ENCODE measurements at places on chromosomes 5 and 9. TPM values are rescaled to one million over a fixed set of nuclear protein-coding genes. Genes with fewer than 3 reads are reported as not detected.

DNA sequence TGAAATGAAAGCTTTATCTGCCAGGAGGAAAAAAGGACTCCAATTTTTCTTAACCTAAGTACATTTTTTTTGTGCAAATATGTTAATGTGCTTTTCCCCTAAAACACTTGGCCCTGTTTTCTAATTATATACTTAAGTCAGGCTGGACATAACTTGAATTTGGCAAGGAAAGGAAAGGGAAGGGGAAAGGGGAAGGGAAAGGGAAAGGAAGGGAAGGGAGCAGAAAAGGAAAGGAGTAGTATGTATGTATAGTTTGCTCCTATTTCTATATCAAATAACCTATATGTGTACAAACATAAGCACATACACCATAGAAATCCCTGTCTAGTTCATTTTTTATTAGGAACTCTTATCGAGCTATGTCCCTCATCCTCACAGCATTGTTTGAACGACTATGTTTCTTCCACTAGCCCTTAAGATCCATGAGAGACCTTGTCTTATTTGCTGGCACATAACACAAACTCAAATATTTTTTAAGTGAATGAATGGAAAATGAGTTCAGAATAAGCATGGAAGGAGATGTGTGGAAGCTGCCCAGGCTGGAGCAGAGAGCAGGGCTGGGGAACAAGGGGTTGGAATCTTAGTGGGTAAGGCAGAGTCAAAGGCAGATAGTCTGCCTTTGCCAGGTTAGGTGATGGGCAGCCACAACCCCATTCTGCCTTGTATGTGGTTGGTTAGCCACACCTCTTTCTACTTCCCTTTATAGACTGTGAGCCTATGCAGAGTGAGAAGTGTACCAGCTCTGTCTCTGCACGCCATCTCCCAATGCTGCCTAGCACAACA, 70.0 kb downstream of the KLHL3 start:
- no peaks in the 10 kb centered on the region for H3K27me3 ChIP-seq
- no peak overlapping the region for H3K27ac ChIP-seq
- H3K4me1 ChIP-seq = no peaks in the 10 kb centered on the region
- H3K36me3 ChIP-seq = no peaks in the 10 kb centered on the region
- no peak overlapping the region for H3K4me3 ChIP-seq

DNA sequence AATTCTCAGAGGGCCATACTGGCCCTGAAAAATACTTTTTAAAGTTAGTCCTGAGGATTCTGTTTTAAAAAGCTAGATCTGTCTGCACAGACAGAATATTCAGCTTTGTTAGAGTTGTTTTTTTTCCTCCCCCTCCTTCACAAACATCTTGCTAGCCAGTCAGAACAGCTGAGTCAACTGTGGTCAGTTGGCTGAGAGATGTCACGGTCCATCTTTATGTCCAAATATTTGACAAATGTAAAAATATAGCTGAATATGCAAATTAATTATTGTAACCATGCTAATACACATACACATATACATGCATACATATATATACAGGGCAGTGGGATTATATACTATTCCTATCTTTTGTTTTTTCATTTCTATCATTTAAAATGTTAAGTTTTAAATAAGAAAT, 33.9 kb downstream of the UNC13B start:
- peaks cover 4% of the 10 kb centered on the region for H3K27me3 ChIP-seq
- no peak overlapping the region for H3K4me3 ChIP-seq
- H3K27ac ChIP-seq = no peak overlapping the region
- H3K36me3 ChIP-seq = peaks cover 44% of the 10 kb centered on the region

GRCh38 chr5:9025942-9026341, 519.9 kb downstream of the SEMA5A start:
- no peaks in the 10 kb centered on the region for H3K27me3 ChIP-seq
- no peak overlapping the region for H3K27ac ChIP-seq
- no peak for DNase-seq
- H3K4me1 ChIP-seq = no peaks in the 10 kb centered on the region
- peaks cover 14% of the 10 kb centered on the region for H3K36me3 ChIP-seq

- H3K27me3 ChIP-seq = peaks cover 4% of the 10 kb centered on the region
- no peaks in the 10 kb centered on the region for H3K36me3 ChIP-seq
- H3K4me3 ChIP-seq = no peak overlapping the region
- H3K27ac ChIP-seq = no peak overlapping the region
- H3K4me1 ChIP-seq = peaks cover 5% of the 10 kb centered on the region
- peak; percentile 66 for DNase-seq
Observed at GRCh38 chr5:161544350-161544765, 2.2 kb downstream of the GABRB2 start.

DNA sequence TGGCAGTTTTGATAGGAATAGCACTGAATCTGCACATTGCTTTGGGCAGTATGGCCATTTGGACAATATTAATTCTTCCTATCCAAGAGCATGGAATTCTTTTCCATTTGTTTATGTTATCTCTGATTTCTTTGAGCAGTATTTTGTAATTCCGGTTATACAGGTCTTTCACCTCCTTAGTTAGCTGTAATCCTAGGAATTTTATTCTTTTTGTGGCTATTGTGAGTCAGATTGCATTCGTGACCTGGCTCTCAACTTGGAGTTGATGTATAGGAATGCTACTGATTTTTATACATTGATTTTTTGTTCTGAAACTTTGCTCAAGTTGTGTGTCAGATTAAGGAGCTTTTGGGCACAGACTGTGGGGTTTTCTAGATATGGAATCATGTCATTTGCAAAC, 24.0 kb downstream of the TMEM161B start:
- no peak overlapping the region for H3K27ac ChIP-seq
- no peak overlapping the region for H3K4me3 ChIP-seq
- H3K36me3 ChIP-seq = no peaks in the 10 kb centered on the region
- DNase-seq = no peak

- H3K4me3 ChIP-seq = no peak overlapping the region
- H3K36me3 ChIP-seq = peaks cover 9% of the 10 kb centered on the region
- no peaks in the 10 kb centered on the region for H3K4me1 ChIP-seq
- no peaks in the 10 kb centered on the region for H3K27me3 ChIP-seq
- no peak overlapping the region for H3K27ac ChIP-seq
Observed at GRCh38 chr9:2319421-2319820, 302.2 kb upstream of the VLDLR start.

- peaks cover 3% of the 10 kb centered on the region for H3K4me1 ChIP-seq
- no peak overlapping the region for H3K27ac ChIP-seq
- peaks cover 7% of the 10 kb centered on the region for H3K36me3 ChIP-seq
- H3K4me3 ChIP-seq = no peak overlapping the region
- no peaks in the 10 kb centered on the region for H3K27me3 ChIP-seq
- DNase-seq = no peak
Observed at GRCh38 chr5:104513640-104514072, 951.1 kb upstream of the NUDT12 start.

DNA sequence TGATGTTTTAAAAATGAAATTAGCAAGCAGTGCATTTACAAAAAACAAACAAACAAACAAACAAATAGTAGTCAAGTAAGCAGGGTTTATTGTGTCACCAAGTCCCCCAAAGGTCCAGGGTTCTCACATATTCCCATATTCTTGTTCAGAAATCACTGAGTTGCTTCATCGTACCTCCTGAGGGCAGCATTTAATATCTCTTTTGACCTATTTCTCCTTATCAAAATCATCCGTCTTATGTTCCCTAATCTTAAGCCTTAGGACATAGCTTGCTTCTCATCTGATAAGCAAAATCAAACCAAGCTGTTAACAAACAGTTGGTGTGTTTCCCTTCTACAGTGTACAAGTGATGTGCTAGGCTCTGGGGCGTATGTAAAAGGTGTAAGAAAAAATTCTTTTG, 109.5 kb upstream of the MAN2A1 start:
- H3K4me1 ChIP-seq = no peaks in the 10 kb centered on the region
- H3K4me3 ChIP-seq = no peak overlapping the region
- no peak overlapping the region for H3K27ac ChIP-seq
- H3K27me3 ChIP-seq = no peaks in the 10 kb centered on the region
- H3K36me3 ChIP-seq = peaks cover 5% of the 10 kb centered on the region

- peaks cover 5% of the 10 kb centered on the region for H3K27me3 ChIP-seq
- no peak overlapping the region for H3K27ac ChIP-seq
- no peaks in the 10 kb centered on the region for H3K36me3 ChIP-seq
- DNase-seq = no peak
- peaks cover 9% of the 10 kb centered on the region for H3K4me1 ChIP-seq
Observed at GRCh38 chr9:13934416-13934815, 379.5 kb downstream of the NFIB start.

DNA sequence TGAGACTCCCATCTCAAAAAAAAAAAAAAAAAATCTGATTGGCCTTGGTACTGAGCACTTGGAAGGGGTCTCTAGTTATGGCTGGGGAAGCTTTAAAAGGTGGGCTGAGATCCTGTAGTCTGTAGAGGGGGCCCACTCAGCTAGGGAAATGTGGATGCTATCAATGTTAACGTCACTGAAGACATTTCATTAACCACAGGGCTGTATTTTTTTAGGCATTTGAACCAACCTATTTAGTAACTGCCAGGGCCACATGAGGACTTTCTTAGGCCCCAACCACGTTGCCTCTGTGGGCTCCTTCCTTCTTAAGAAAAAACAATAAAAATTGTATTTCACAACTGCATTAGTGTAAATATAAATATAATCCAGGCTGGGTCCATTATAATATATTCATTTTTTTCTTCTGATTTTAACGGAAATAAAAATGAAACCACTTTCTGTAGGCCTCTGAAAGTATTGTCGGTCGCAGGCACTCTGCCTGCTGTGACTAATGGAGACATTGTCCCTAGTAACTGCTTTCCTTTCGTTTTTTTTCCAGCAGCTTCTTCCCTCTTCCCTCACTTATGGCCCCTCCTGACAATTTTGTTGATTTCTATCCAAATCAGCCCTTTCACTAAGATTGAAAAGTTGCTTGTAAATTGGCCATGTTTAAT, 71.6 kb downstream of the GCNT1 start:
- no peaks in the 10 kb centered on the region for H3K36me3 ChIP-seq
- no peak for DNase-seq
- no peaks in the 10 kb centered on the region for H3K27me3 ChIP-seq

GRCh38 chr9:27645161-27645840, 72.0 kb upstream of the C9orf72 start:
- peak overlapping the region; percentile 44 for H3K27ac ChIP-seq
- H3K36me3 ChIP-seq = peaks cover 6% of the 10 kb centered on the region
- no peak overlapping the region for H3K4me3 ChIP-seq
- H3K4me1 ChIP-seq = no peaks in the 10 kb centered on the region
- no peaks in the 10 kb centered on the region for H3K27me3 ChIP-seq

GRCh38 chr5:147927901-147928300, 21.6 kb upstream of the C5orf46 start:
- no peak overlapping the region for H3K4me3 ChIP-seq
- H3K4me1 ChIP-seq = no peaks in the 10 kb centered on the region
- no peak for DNase-seq
- H3K27ac ChIP-seq = no peak overlapping the region

GRCh38 chr9:110933350-110934001, 104.8 kb downstream of the LPAR1 start:
- no peak overlapping the region for H3K27ac ChIP-seq
- no peak for DNase-seq
- no peak overlapping the region for H3K4me3 ChIP-seq
- H3K27me3 ChIP-seq = no peaks in the 10 kb centered on the region
- no peaks in the 10 kb centered on the region for H3K36me3 ChIP-seq
- no peaks in the 10 kb centered on the region for H3K4me1 ChIP-seq

DNA sequence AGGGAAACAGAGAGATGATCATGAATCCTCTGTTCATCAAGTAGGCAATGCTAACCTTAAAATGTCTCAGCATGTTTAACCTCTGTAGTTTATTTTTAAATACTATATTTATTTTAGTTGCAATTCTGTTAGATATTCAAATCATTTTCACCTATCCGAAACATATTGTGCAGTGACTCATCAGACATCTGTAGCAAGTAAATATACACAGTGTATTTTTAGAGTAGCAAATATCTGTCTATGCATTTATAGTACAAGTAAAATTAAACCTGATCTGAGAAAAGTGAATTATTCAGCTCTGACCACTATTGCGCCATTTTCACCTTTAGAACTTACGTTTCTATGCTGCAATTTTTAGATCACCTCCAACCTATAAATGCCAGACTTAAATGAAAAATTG, 24.3 kb upstream of the TUSC1 start:
- no peak overlapping the region for H3K27ac ChIP-seq
- H3K4me3 ChIP-seq = no peak overlapping the region
- no peaks in the 10 kb centered on the region for H3K27me3 ChIP-seq
- H3K36me3 ChIP-seq = no peaks in the 10 kb centered on the region
- DNase-seq = no peak

- H3K36me3 ChIP-seq = peaks cover 4% of the 10 kb centered on the region
- H3K4me1 ChIP-seq = no peaks in the 10 kb centered on the region
- no peak overlapping the region for H3K27ac ChIP-seq
- peaks cover 3% of the 10 kb centered on the region for H3K27me3 ChIP-seq
- no peak for DNase-seq
- no peak overlapping the region for H3K4me3 ChIP-seq
Observed at GRCh38 chr9:123508048-123508447, 152.1 kb downstream of the CRB2 start.

GRCh38 chr5:135693371-135693955, 114.7 kb upstream of the CXCL14 start:
- H3K4me3 ChIP-seq = no peak overlapping the region
- no peak for DNase-seq
- no peak overlapping the region for H3K27ac ChIP-seq
- H3K27me3 ChIP-seq = peaks cover 2% of the 10 kb centered on the region
- peaks cover 3% of the 10 kb centered on the region for H3K4me1 ChIP-seq

DNA sequence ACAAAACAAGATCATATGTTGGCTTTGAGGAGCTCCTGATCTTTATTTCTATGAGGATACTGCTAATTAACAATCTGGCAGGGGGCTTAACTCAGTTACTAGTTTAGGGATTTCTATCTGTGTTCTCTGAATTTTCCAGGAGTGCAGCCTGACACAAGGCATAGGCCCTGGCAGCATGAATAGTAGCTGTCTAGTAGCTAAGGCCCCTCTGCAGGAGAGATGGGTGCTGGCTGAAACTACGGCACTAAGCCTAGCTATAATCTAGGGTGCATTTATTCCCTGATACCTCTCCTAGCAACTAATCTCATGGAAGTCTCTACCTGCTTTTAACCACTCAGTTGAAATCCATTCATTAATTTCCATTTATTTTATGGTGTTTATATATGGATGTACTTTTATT, 268.2 kb downstream of the TMEM232 start:
- no peaks in the 10 kb centered on the region for H3K27me3 ChIP-seq
- H3K27ac ChIP-seq = no peak overlapping the region
- no peak overlapping the region for H3K4me3 ChIP-seq
- no peaks in the 10 kb centered on the region for H3K4me1 ChIP-seq
- H3K36me3 ChIP-seq = no peaks in the 10 kb centered on the region

FOXD4L5 gene
- not detected for total RNA-seq

OGN gene
- not detected for total RNA-seq

PCDHA13 gene
- total RNA-seq = 10.2 TPM

SCGB3A1 gene
- not detected for total RNA-seq

ARID3C gene
- total RNA-seq = not detected

CYSRT1 gene
- 2.1 TPM for total RNA-seq

GRM6 gene
- total RNA-seq = not detected

ANGPTL2 gene
- total RNA-seq = 55.5 TPM
